GM23248 (cell line): ENCODE measurements at places on chromosomes 16 and 17.
A peak's percentile ranks its signal among the peaks of the same experiment; 100 is the strongest.

GRCh38 chr16:11302977-11303376 lies 21.8 kb upstream of the PRM1 start:
- no peak for DNase-seq

DNA sequence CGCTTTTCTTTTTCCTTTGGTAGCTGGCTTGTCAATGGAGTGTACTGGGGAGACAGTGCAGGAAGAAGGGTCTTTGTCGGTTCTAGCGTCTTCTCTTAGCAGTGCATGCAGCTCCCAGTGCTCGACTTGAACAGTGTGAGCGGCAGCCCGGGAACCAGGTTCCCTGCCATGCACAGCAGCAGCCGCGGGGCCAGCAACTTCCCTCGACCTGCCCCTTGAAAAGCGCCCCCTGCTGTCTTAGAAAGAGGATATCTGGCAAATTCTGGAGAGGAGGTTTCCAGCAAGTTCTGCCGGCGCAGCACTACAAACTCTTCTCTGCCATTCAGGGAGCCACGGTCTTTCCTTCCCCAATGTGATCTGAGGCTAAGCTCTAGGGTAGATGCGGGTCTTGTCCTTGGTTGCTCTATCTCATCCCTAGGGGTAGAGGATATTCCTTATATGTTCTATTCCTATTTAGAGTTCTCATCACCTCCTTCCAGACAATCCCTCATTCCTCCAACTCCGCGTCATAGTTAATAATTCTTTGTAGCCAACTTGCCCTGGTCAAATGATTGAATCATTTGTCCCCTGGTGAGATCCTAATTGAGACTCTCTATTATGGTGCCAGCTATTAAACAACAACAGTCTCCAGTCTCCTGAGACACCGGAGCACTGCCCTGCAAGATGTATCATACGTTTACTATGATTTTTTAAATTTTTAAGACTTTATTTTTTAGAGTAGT lies 451.3 kb downstream of the PMP22 start:
- no peak for DNase-seq

- DNase-seq: no peak
Measured at GRCh38 chr17:50263331-50264262, 10.7 kb upstream of the TMEM92 start.

- peak; percentile 90 for DNase-seq
Measured at GRCh38 chr16:83898463-83899271, at the start of gene MLYCD. MLYCD (plus strand) TSS chr16:83899115; CDS start chr16:83899145, 30 bp downstream.

DNA sequence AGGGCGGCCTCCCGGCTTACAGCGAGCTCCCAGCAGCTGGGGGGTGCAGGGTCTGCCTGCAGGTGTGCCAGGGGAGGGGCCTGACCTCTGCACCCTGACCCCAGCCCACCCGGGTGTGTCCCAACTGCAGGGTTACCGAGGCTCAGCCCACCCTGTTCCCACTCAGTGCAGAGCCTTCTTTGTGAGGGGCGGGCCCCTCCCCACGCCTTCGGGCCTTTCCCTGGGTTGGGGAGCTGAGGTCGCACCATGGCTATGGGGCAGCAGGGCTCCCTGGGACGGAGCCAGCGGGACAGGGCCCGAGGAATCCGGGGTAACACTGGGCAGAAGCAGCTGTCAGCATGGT lies 17.1 kb downstream of the CACNA1H start:
- no peak for DNase-seq

DNA sequence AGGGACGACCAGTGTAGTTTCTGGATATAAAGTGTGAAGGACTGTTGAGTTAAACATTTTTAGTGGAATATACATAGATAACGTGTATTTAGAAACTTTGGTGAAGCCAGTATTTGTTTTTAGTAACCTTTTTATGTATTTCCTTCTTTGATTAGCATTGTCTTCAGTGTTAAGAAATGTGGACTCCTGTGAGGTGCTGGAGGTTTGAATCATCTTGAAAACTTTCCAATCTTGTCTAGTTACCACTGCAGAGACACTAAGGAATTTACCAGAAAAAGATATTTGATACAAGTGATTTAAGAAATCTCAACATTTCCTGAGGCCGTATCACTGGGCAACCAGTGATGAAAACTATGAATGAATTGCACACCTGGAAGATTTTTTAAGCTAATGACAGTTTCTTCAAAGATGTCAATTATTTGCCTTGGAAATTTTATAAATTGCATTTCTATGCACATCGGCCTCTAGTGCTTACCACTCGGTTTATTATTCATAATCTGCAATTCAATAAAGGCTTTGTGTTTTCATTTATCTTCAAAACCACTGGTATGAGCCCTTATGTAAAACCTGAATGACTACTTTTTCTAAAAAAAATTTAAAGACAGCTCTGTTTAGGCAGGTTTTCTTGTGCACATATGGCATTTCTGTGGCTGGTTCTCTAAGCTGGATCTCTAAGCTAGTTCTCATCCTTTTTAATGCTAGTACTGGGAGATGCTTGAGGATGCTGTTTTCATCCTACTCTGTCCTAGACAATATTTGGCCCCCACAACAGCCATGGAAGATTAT lies 31.4 kb upstream of the ADCY7 start:
- DNase-seq: peak; percentile 75

DNA sequence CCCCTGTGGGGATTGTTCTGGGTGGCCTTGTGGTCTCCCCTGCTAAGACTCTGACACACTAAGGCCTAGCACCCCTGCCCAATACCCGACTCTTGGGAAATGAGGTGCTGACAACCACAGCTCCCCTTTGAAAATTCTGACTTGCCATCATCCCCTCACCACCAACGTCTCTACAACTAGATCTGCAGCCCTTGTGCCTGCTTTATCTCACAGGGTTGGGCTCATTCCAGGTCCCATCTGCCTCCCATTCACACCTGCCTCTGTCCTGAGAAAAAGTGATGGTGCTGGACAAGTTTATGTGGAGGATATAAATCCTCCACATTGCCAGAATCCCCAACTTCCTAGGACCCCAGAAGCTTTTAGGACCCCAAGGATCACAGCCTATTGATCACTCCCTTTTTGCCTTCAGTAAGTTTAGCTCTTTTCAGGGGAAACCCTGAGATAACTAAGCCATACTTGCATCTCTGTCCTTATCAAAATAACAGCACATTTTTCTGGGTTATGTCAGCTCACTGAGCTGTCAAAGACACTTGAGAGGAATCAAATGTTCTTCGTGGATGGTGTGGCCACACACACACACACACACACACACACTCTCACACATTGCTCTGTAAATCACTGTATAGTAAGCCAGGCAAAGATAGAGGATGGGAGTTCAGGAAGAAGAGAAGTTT lies 136.8 kb upstream of the CES5A start:
- DNase-seq: no peak

DNA sequence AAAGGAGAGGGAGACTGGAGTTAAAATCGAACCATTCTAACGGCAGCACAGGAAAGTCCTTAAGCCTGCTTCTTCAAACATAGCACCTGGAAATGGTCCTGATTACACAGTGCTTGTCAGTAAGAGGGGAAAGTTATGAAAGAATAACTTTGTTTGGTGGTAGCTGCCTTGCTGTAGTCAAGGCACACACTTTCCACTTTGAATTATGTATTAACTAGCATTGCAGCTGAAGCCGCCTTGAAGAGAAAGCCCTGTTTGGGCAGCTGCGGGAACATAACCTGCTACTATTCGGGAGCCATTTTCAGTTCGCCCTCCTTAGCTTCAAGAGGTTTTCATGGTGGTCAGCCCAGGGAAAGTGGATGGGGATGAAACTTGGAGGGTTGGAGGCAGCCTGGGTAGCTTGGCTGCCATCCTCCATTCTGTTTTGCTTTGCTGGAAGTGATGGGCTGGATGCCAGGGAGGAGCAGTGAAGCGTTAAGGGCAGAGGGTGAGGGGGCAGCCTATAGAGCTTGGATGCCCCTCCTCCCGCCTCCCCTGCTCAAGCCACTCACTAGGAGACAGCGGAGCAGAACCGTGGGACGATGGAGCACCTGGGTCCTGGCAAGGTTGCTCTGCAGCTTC lies 5.3 kb upstream of the HAS3 start:
- no peak for DNase-seq

GRCh38 chr17:29709866-29710519 lies 87.3 kb upstream of the CORO6 start:
- DNase-seq: peak; percentile 65

DNA sequence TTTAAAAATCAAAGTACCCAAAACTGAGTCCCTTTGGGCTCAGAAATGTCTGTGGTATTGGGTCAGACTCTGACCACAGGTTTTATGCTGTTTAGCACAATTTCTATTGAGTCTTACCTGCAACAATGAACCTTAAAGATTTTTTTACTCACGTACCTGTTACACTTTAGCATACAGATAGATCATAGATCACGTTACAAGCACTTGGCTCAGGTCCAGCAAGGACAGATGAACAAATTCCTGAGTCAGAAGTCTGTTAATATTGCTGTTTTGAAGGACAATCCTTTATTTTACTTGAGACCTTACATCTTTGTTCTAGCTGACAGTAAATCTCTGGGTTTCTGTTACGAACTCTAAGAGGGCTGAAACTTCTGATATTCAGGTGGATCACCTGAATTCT lies 12.8 kb downstream of the SLC7A6OS start:
- DNase-seq: peak; percentile 43

- no peak for DNase-seq
Measured at GRCh38 chr17:62866471-62866870, 58.4 kb upstream of the MARCHF10 start.

DNA sequence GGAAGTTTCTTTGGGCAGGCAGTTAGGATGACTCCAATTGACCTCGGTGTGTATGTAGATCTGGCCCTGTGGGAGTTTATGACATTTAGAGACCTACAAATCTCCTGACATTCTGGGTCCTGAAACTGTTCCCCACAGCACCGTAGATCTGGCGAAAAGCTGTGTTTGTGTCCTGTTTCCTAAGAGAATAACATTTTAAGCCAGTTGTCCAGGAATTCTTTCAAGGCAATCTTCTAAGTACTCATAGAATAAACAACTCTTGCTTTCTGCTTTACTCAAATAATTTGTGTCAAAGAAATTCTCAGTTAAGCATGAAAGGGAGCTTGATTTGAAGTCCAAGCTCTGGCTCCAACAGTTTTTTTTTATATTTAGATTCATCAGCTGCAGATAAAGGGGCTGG lies 78.5 kb upstream of the ELAC2 start:
- DNase-seq: no peak

GRCh38 chr17:7857713-7858521 lies at the start of gene CYB5D1:
CYB5D1 (plus strand) TSS chr17:7858003; CDS start chr17:7858135, 132 bp downstream.
- DNase-seq: peak; percentile 98

DNA sequence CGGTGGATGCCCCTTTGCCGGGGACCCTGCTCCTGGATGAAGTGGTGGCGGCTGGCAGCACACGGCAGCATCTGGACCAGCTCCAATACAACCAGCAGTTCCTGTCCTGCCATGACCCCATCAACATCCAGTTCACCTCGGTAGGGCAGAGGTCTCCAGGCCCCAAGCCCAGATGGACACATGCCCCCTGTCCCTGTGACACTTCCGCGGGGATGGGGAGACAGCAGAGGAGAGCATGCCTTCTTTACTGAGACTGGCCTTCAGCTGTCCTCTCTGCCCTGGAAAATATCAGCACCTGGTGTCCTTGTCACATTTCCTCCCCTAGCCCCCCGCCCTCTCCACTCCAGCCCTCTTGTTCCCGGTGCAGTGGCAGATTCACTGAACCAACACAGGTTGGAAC lies 6.2 kb downstream of the CHAD start:
- no peak for DNase-seq

GRCh38 chr17:76345377-76345974 lies 8.2 kb downstream of the PRPSAP1 start:
- DNase-seq: peak; percentile 20

GRCh38 chr16:76705892-76706291 lies 428.7 kb downstream of the CNTNAP4 start:
- DNase-seq: no peak

- no peak for DNase-seq
Measured at GRCh38 chr17:61587807-61588660, 3.0 kb downstream of the NACA2 start.
